ENCODE measurements at places on chromosomes 11 and 22.

GRCh38 chr11:95283650-95284049 lies 52.6 kb upstream of the SESN3 start:
- DNase-seq = no peak

- no peak for DNase-seq
These were observed 116.9 kb upstream of the LDLRAD3 start for GRCh38 chr11:35826949-35827348.

GRCh38 chr22:28874811-28875320 lies 8.5 kb upstream of the ZNRF3 start:
- no peak for DNase-seq

- DNase-seq = no peak
These were observed 45.7 kb downstream of the RPUSD4 start for GRCh38 chr11:126165757-126166156.

DNA sequence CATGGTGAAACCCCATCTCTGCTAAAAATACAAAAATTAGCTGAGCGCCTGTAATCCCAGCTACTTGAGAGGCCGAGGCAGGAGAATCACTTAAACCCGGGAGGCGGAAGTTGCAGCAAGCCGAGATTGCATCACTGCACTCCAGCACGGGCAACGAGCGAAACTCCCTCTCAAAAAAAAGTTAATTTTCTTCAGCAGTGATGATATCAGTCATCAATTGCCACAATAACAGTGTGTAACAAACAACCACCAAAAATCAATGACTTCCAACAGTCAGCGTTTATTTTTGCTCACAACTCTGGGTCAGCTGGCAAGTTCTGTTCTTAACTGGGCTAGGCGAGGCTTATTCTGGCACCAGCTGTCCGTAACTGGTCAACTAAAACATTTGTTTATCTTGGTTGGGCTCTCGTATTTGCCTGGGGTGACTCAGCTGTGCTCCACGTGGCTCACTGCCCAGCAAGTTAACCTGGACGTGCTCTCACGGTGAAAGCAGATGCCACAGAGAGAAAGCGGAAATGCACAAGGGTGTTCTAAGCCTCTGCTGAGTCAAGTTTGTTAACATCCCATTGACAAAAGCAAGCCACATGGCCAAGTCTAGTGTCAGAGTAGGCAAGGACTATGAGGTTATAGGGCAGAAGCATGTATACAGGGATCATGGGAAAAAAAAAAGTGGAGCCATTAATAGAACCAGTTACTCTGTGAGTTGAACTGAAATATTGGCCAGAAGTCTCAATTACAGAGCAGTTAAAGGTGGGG lies 52.1 kb downstream of the LHFPL7 start:
- DNase-seq = no peak

- no peak for DNase-seq
These were observed 87.3 kb upstream of the FGF3 start for GRCh38 chr11:69906453-69906907.

GRCh38 chr11:64918017-64918416 lies 1.0 kb upstream of the ATG2A start:
- no peak for DNase-seq

GRCh38 chr11:126385991-126386728 lies 30.7 kb downstream of the ST3GAL4 start:
- DNase-seq = no peak

GRCh38 chr11:128262463-128263345 lies 324.7 kb downstream of the ETS1 start:
- no peak for DNase-seq

DNA sequence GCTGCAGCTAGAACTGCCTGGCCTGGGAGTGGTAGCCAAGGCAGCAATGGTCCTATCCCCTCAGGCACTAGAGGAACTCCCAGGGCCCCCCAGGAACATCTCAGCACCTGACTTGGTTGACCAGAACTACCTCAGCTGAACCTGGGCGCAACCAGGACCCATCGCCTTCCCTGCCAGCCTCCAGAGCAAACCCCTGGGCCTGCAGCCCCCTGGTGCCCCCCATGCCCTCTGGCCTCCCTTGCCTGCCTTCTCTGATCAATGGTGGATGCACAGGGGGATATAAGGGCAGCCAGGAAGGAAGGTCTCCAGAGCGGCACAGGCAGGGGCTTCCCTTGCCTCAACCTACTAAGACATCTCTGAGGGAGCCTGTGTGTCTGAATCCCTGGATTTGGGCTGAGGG lies 13.5 kb downstream of the MS4A10 start:
- DNase-seq = no peak

DNA sequence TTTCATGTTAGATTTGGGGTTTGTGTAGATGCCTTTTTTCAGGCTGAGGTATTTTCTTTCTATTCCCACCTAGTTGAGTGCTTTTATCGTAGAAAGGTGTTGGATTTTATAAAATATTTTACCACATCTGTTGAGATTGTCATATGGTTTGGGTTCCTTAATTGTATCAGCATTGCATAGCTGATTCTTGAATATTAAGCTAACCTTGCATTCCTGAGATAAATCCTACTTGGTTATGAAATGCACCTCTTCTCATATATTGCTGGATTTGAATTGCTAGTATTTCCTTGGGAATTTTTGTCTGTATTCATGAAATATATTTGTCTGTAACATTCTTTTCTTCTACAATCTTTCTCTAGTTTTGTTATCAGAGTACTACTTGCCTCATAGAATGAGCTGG lies 10.1 kb downstream of the XKR3 start:
- no peak for DNase-seq

GRCh38 chr11:6622261-6623171 lies 3.3 kb upstream of the TPP1 start:
- DNase-seq = no peak

DNA sequence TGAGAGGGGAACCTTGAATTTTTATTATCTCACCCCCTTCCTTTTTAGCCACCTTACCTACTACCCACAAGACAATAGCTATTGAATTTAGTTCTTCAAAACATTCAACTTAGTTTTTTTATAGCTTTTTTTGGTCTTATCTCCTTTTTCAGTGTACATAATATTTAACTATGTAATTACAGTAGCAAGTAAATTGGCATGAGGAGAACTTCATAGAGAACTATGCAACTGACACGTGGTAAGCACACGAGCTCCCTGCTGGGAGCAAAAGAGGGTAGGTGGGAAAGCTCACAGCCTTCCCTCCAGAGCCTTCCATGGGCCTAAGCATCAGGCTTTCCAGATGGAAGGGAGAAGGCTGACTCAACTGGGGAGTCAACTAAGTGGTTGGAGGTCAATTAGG lies 22.1 kb upstream of the ZDHHC13 start:
- no peak for DNase-seq

DNA sequence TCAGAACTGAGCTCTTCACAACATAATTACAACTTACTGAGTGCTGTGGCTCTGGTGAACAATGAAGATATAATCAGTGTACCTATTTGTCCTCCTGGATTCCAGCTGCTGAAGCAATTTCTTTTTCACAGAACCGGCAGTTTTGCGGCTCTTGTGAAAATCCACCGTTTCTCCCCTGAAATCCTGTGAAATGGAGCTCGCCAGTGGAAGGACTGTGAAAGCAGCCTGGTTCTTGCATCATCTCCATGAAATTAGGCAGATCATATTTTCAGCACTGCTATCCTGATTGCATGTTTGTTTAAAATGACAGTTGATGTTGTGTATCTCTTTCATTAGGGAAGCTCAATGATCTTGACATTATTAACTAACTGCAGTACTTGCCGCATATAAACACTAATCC lies 120.2 kb upstream of the SNX19 start:
- DNase-seq = no peak
